ENCODE measurements at places on chromosomes 13 and 19.

GRCh38 chr19:46674416-46675178, 13.6 kb upstream of the DACT3 start:
- DNase-seq = no peak

GRCh38 chr19:8697671-8698432, 743 bp downstream of the ACTL9 start:
- DNase-seq = no peak

DNA sequence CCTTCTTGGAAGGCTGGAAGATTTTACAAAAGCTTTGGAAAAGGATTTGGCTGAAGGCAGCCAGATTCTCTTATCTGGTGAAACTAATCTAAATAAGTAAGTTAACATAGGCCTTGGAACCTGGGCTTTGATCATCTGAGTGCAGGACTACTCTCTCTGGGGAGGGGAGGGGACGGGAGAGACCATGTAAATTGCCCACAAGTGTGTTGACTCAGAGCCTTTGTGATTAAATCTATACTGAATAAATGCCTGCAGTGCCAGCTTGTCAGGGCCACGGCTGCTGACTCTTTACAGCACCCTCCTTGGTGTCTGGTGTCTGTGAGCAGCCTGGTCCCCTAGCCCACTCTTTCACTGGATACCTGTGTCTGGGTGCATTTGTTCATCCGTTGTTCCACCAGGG, 251.4 kb downstream of the ITGBL1 start:
- DNase-seq = no peak

DNA sequence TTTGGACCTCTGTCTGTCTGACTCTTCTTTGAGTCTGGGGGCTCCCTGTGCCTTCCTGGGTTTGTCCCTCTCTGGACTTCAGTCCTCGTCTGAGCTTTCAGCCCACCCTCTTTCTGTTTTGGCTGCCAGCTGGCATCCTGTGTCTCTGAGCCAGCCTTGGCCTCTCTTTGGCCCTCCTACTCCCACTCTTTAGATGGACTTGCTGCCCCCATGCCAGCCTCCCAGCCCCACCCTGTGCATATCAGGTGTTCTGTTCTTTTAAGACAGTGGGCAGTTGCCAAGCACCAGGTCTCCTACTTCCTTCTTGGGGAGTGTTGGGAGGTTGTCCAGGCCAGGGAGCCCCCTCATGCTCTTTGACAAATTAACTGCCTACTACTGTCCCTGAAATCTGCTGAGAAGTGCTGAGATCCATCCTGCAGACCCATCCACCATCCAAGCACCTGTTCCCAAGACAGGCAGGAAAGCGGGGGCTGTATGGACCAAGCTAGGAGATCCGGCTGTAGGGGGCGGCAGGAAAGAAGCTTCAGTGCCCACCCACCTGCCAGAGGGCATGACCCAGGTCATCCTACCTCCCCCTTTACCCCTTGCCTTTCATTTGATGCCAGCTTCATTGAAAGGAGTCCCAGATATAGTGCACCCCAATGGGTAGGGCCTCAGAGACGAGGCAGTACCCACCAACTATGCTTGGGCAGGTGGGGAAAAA, 9.6 kb downstream of the CIC start:
- no peak for DNase-seq

- DNase-seq = no peak
Observed at GRCh38 chr19:30881281-30881680, 468.0 kb downstream of the TSHZ3 start.

All from CD4-positive, alpha-beta memory T cell (primary cell).